ENCODE measurements at places on chromosomes 4 and X.
A peak's percentile ranks its signal among the peaks of the same experiment; 100 is the strongest.

DNA sequence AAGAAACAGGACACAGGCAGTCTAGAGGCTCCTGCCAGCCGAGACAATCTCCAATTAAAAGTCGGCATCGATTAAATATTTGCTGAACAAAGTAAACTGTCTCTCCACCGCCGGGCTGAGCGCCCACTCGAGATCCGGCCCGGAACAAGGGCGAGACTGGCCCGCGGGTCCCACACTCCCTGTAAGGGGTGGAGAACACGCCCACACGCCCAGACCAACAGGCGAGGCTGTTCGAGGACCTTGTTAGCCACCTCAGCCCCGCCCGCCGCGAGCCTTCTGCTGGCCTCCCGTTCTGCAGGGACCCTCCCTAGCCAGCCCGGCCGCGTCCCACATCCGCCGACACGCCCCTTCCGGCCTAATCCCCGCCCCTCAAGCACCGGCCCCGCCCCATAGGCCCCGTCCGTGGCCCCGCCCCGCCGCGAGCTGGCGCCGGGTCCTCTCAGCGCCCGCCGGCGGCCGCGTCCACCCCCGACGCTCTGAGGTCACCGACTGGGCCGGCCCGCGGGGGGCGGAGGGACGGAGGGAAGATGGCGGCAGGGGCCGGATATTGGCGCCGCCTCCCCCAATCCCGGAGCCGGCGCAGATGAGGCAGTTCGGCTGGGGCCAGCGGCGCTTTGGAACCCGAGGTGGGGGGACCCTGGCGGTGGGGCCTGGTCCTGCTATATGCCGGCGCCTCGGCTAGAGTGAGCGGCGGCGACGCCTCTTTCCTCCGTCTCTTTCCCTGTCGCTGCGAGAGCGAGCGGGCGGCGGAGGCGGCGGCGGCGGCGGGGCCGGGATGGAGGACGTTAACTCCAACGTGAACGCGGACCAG is at the start of gene SLAIN2:
SLAIN2 (plus strand) TSS at position 565 of the 811 bp plus-strand sequence; CDS start at position 776, 211 bp downstream.
- peak; percentile 83 for DNase-seq

DNA sequence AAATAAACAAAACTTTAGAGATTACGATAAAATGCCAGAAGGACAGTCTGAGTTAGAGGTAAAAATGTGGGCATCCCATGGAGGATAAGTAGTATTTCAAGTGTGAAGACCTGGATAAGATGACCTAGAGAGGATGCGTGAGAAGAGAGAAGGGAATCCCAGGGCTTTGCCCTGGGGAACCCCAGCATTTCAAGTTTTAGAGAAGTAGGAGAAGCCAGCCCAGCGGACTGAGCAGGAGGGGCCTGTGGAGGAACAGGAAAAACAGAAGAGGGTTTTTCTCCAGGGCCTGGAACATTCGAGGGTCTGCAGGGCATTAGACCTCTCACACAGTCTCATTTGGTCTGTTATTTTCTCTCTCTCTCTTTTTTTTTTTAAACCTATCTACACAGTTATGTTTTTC is 2.9 kb upstream of the CFP start:
- DNase-seq, result no peak

GRCh38 chr4:94758700-94759399 is 1.1 kb downstream of the BMPR1B start:
- no peak for DNase-seq

DNA sequence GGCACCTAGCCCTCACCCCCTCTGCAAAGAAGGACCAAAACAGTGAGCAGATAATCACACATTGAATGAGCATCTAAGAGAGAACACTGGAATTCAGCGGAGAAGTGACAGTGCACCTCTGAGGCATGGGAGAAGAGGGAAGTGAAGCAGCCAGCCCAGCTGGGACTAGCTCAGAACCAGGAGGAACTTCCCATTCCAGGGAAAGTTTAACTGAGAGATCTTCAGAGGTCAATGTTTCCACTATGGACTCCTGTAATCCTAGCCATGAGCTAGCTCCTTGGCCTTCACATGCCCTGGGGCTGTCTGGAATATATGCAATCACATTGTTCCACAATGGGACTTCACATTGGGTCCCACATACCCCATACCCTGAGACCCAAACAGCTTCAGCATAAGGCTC is 24.4 kb downstream of the TLR6 start:
- no peak for DNase-seq

DNA sequence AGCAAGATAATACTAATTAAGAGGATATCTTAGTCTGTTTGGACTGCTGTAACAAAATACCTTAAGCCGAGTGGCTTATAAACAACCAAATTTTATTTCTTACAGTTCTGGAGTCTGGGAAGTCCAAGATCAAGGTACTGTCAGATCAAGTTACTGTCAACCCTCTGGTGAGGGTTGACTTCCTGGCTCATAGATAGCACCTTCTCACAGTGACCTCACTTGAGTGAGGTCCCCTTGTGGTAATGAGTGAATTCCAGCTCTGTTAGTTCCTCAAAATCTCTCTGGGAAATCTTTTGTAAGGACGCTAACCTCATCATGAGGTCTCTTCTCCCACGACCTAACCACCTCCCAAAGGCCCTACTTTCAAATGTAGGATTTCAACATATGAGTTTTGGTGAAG is 36.9 kb upstream of the ADGRA3 start:
- DNase-seq, result no peak

- DNase-seq, result no peak
These were observed 219.7 kb upstream of the TENM3 start for GRCh38 chr4:182023469-182023868.

- DNase-seq, result no peak
These were observed 20.1 kb downstream of the EIF4E start for GRCh38 chr4:98908703-98909262.

- no peak for DNase-seq
These were observed 87.6 kb upstream of the VCX3B start for GRCh38 chrX:8377041-8377440.

DNA sequence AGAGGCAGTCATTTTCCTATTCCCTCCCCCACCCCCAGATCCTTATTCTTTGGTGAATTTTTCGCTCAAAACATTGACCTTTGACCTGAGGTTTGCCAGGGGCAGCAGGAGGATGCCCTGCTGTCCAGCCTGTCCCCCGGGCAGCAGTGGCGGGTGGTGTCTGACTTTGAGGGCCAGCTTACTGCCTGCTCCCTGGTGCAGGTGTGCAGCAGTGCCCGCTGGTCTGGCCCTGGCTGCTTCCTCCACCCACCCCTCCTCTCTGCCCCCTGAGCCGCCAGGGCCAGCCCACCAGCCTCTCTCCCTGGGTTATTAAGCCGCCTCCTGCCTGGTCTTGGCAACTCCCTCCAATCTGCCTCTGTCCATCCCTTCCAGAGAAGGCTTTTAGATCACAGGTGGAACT is 40.8 kb upstream of the GRPEL1 start:
- DNase-seq, result no peak

DNA sequence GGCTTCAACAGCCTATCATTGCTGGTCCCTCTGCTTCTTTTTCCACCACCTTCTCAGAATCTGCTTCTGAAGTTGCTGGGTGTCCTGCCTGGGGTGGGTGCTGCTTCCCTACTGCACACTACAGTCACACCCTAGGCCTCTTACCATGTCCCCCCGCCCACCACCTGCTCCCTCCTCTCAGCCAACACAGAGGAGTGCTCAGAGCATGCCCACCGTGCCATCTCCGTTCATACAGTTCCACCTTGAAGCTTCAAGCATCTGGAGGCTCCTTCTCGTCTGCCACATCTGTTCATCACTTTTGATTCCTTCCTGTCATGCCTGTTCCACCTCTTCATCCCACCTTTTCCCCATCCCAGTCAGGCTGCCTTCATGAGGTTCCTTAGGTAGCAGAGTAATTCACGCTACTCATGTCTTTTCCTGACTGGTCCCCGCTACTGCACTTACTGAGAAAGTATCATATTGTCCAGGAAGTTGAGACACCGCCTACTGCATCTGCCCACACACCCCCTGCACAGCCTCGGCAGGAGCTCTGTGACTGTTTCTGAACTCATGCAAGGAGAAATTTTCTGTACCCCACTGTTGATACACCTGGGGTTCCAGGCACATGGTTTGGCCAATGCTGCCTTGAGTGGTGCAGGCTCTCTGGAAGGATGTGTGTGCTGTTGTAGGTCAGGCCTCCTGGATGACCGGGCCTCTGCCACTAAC is 39.5 kb downstream of the HADH start:
- peak; percentile 58 for DNase-seq

GRCh38 chrX:139179592-139179991 is 350.9 kb upstream of the F9 start:
- DNase-seq, result no peak

GRCh38 chr4:182655340-182655739 is 261.8 kb downstream of the DCTD start:
- no peak for DNase-seq

GRCh38 chr4:48138511-48138910 is 4.5 kb upstream of the TXK start:
- DNase-seq, result no peak

GRCh38 chr4:168498251-168498650 is 1.4 kb downstream of the PALLD start:
- DNase-seq, result no peak

- no peak for DNase-seq
These were observed 22.6 kb upstream of the DUSP9 start for GRCh38 chrX:153624196-153625091.

GRCh38 chrX:45479835-45480422 is 279.3 kb upstream of the DIPK2B start:
- DNase-seq, result no peak

DNA sequence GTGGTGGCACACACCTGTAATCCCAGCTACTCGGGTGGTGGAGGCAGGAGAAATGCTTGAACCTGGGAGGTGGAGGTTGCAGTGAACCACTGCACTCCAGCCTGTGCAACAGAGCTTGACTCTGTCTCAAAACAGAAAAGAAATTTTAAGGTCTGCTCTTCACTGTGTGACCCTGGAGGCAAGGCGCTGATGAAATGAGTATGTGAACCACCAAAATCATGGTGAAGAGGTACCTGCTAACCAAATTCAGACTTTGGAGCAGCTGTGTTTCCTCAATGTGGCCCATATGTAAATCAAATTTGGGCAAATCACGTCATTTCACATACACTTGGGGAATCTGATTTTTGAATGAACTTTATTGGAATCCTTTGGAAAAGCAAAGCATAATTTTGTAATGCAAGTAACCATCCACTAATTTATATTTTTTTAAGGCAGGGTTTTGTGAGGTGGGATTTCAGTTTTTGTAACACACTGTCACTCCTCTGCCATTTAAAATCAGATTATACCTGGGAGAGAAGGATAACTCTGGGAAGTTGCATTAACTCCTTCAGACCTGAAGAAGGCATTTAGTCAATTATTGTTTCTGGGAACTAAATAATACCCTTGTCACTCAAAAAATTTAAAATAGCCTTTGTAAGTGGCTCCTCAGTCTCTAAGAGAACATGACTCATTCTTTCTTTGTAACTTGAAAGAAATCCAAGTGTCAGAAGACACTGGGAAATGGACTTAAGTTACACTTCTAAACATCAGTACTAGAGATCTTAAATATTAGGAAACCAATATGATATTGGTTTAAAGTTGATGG is 24.0 kb downstream of the DOCK11 start:
- no peak for DNase-seq

GRCh38 chrX:29434939-29435338 is 780.4 kb upstream of the MAGEB2 start:
- DNase-seq, result no peak

Data from Jurkat, Clone E6-1 (cell line).